Right atrium auricular region (tissue), 2 donors: ENCODE measurements at places on chromosomes 16 and 17.
A peak's percentile ranks its signal among the peaks of the same experiment; 100 is the strongest.

GRCh38 chr16:57426356-57426755 lies 20.8 kb downstream of the CIAPIN1 start:
- H3K4me1 ChIP-seq: no peaks in the 10 kb centered on the region
- H3K4me3 ChIP-seq: no peak overlapping the region
- no peak for DNase-seq
- peaks cover 46% of the 10 kb centered on the region for H3K36me3 ChIP-seq

GRCh38 chr17:20280851-20281250 lies 186.5 kb downstream of the LGALS9B start:
- H3K36me3 ChIP-seq: no peaks in the 10 kb centered on the region
- no peaks in the 10 kb centered on the region for H3K4me1 ChIP-seq
- no peak overlapping the region for H3K4me3 ChIP-seq
- no peaks in the 10 kb centered on the region for H3K27me3 ChIP-seq
- DNase-seq: no peak

- no peak for DNase-seq
- H3K36me3 ChIP-seq: peaks cover 27% of the 10 kb centered on the region
- no peak overlapping the region for H3K4me3 ChIP-seq
Observed at GRCh38 chr17:76752006-76752405, 14.1 kb downstream of the MFSD11 start.

- no peaks in the 10 kb centered on the region for H3K4me1 ChIP-seq
- H3K27me3 ChIP-seq: no peaks in the 10 kb centered on the region
- H3K4me3 ChIP-seq: no peak overlapping the region
- no peak overlapping the region for H3K27ac ChIP-seq
- no peaks in the 10 kb centered on the region for H3K36me3 ChIP-seq
Observed at GRCh38 chr17:42163113-42163512, 8.3 kb upstream of the RAB5C start.

- H3K36me3 ChIP-seq: no peaks in the 10 kb centered on the region
- H3K4me3 ChIP-seq: peak overlapping the region; percentile 98
- no peaks in the 10 kb centered on the region for H3K27me3 ChIP-seq
- H3K27ac ChIP-seq: peak overlapping the region; percentile 100
- no peaks in the 10 kb centered on the region for H3K4me1 ChIP-seq
Observed at GRCh38 chr17:46194393-46195216, 1.4 kb upstream of the KANSL1 start.

GRCh38 chr16:66043326-66043725 lies 323.2 kb upstream of the CDH5 start:
- no peaks in the 10 kb centered on the region for H3K27me3 ChIP-seq
- DNase-seq: no peak
- H3K27ac ChIP-seq: no peak overlapping the region
- H3K4me3 ChIP-seq: no peak overlapping the region
- H3K4me1 ChIP-seq: no peaks in the 10 kb centered on the region
- no peaks in the 10 kb centered on the region for H3K36me3 ChIP-seq

- DNase-seq: no peak
- H3K27me3 ChIP-seq: no peaks in the 10 kb centered on the region
- H3K36me3 ChIP-seq: no peaks in the 10 kb centered on the region
- no peak overlapping the region for H3K27ac ChIP-seq
- peaks cover 14% of the 10 kb centered on the region for H3K4me1 ChIP-seq
Observed at GRCh38 chr17:68592682-68593641, 8.2 kb downstream of the FAM20A start.

GRCh38 chr17:34401165-34401564 lies 38.1 kb upstream of the CCL1 start:
- DNase-seq: no peak
- H3K4me3 ChIP-seq: no peak overlapping the region
- H3K27ac ChIP-seq: no peak overlapping the region
- no peaks in the 10 kb centered on the region for H3K27me3 ChIP-seq
